ENCODE measurements at places on chromosomes 13 and 19.

- no peak for DNase-seq
Observed at GRCh38 chr13:62038214-62038613, 622.6 kb upstream of the PCDH20 start.

- DNase-seq, result peak; percentile 67
Observed at GRCh38 chr13:42981317-42981716, 10.7 kb downstream of the EPSTI1 start.

DNA sequence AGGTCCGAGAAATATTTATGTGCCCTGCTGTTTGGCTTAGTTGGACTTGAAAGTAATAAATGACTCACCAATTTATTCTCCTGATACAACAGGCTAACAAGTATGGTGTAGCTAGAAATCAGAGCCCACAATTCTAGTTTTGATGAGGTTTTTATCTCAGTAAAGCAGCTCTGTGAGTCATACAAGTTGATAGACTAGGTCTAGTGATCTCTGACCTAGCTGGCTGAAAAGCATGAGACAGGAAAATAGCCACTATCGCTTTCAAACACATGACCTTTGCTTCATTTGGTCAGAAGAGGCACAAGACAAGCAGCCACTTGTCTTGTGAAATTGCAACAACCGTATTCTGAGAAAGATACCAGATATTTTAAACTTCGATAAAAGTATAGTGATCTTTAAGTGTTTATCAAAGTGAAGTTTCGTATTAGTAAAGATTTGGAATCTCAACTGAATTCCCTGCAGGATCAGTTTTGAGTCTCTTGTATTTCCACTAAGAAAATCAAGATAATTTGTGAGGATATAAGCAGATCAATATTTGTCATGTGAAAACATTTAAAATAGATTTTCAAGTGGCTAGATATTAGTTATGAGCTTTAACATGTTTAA, 126.7 kb downstream of the MAB21L1 start:
- peak; percentile 25 for DNase-seq

DNA sequence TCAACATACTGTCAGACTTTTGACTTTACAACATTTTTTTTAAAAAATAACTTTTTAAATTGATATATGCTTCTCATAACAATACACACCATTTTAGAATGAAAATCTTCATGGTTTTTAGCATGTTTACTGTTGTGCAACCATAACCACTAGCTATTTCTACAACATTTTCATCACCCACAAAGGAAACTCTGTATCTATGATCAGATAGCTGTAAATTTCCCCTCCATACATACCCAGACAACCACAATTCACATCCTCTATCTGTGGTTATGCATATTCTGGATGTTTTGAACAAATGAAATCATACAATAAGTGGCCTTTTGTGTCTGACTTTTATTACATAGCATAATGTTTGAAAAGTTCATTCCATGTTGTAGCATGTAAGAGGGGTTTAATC, 1666.0 kb downstream of the EFNB2 start:
- no peak for DNase-seq

- peak; percentile 55 for DNase-seq
Observed at GRCh38 chr13:40664350-40665125, 1.9 kb downstream of the FOXO1 start.

DNA sequence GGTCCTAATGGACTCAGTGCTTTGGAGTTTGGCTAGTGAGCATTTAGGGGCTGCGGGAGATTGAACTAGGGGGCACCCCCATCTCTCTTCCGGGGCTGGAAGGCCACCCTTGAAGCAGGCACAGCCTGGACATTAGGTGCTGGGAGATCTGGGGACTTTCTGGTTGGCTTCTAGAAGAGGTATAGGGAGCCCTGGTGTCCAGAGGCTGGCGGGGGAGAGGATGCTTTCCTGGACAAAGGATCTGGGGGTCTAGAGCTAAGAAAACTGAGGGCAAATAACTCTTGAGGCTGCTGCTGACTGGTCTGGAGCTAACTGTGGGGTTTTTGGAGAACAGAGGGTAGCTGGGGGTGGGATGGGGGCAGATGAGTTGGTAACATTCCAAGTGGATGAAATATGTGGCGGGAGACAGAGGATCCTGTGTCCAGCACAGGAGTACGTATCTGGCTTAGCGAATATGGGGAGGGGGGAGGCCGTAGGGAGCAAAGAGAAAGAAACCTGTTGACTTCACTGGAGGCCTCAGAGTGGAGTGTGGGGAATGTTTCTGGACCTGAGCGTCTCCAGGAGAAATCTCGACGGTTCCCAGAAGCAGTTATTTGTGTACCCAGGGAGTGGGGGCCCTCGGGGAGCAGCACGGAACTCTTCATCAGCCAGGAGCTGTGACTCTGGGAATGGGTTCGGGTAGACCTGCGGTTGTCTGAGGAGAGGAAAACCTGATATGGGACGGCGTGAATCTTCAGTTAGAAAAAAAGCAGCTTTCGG, 1.4 kb downstream of the HNRNPUL1 start:
- DNase-seq, result peak; percentile 43

DNA sequence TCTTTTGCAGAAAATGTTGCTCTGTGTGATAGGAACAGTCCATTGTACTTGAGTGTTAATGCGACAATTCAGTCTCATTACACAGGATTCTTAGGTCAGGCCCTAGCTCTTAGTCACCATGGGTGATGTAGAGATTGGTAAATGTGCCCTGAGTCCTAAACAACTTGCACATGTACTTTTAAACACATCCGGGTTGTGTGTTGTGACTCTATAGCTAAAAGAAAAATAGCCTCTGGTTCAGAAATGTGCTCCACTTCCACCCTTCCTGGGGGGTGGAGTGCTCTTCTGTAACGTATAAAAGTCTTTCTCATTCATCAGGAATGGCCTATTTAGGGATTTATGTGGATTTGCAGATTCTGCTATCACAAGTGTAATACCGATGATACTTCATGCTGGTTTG, 5.2 kb downstream of the SPATA13 start:
- DNase-seq, result no peak

- no peak for DNase-seq
Observed at GRCh38 chr19:41991025-41991424, 3.0 kb downstream of the ATP1A3 start.

DNA sequence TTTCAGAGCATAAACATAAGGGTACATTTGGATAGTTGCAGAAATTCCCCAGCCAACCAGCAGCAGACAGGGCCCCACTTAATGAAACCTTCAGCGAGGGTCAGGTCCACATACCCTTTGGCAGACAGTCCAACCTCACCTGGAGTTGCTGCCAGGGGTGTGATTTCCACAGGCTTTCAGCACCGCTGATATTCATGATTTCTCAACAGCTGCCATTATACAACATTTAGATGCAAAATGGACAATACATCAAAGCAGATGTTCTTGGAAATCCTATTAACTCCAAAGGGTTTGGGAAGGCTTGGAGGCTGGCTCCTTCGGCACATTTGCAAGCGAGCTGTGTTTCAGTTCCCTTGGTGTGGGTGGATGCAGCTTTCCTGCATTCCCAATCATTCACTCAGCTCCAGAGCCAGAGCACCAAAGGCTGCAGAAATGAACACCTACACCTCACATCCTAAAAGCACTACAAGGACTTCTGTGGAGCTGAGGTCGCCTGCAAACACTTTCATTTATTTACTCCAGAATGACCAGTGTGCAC, 147.2 kb upstream of the VSTM2B start:
- no peak for DNase-seq

DNA sequence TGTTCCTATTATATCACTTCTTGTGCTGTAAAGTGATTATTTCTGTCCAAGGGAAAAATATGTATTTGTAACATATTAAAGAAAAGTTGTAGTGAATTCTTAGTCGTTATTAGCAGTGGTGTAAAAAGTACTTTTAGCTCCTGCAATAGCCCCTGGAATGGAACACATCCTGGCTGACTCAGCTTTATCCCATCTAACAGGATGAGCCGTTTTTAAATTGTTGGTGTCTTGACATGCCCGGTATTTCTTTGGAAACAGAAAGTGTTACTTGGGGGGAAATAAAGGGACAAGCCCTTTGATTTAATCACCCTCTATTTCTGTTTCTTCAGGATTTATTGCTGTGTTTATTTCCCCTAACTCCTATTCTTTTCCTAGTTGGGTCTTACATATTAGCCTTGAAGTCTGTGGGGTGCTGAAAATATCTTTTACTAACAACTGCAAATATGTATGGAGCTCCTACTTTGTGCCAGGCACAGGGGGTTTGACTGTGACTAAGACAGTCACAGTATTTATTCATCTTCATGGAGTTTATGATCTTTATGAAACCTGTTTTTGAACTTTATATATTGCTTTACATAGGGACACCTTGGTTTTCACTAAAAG, 17.9 kb downstream of the COG3 start:
- no peak for DNase-seq
